Activated naive CD4-positive, alpha-beta T cell (primary cell): ENCODE measurements at places on chromosomes 6 and 20.

GRCh38 chr6:13311155-13311554 is 17.2 kb downstream of the TBC1D7 start:
- no peak for DNase-seq

GRCh38 chr20:48667481-48667880 is 160.3 kb downstream of the PREX1 start:
- DNase-seq: no peak

GRCh38 chr6:106866875-106867658 is 107.5 kb downstream of the CD24 start:
- no peak for DNase-seq

- DNase-seq: no peak
Measured at GRCh38 chr20:25643716-25644115, 19.9 kb upstream of the NANP start.

DNA sequence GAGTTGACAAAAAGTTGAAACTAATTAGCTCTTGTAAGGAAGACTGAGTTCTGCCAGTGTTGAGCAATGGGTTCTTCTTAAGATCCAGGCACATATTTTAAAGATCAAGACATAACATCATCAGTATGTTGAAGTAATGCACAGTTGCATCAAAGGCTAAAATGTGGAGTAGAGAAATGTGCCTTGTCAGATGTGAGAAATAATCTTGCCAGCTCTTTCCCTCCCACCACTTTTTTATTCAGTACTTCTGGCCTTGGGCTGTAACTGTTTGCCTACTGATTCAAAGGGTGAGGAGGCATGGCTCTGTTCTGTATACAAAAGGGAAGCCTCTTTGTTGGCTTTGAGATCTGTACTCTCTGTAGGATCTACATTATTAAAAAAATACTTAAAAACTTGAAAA is 13.1 kb downstream of the PKIB start:
- DNase-seq: no peak

- no peak for DNase-seq
Measured at GRCh38 chr20:5511082-5511481, 194.3 kb upstream of the PROKR2 start.

DNA sequence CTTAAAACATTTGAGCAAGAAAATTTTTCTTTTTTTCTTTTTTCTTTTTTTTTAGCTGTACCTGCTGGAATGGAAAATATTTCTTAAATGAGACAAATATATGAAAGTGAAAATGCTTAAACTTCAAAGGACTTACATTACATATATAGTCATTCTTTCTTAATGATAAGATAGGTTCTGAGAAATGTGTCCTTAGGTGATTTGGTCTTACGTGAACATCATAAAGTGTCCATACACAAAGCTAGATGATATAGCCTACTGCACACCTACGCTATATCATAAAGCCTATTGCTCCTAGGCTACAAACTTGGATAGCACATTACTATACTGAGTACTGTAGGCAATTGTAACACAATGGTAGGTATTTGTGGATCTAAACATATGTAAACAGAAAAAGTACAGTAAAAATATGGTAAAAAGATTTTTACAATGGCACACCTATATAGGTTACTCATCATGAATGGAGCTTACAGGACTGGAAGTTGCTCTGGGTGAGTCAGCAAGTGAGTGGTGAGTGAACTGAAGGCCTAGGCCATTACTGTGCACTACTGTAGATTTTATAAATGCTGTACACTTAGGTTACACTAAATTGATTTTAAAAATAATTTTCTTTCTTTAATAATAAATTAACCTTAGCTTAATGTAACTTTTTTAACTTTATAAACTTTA is 54.6 kb downstream of the RPP21 start:
- no peak for DNase-seq

DNA sequence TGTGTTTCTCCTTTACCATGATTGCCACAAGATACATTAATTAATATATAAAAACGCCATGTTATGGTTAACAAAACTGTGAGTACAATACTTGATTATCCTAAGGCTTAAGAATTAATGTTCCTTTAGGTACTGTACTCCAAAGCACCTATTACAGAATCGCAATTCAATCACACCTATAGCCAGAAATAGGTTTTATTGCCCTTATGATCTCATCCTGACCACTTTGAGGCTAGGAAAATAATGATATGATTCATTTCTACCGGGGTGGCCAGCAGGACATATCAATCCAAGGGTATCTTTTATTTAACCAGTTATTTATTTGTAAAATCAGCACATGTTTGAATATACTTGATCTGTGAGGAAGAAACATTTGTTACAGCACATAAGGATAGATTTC is 396.6 kb upstream of the GJE1 start:
- no peak for DNase-seq

DNA sequence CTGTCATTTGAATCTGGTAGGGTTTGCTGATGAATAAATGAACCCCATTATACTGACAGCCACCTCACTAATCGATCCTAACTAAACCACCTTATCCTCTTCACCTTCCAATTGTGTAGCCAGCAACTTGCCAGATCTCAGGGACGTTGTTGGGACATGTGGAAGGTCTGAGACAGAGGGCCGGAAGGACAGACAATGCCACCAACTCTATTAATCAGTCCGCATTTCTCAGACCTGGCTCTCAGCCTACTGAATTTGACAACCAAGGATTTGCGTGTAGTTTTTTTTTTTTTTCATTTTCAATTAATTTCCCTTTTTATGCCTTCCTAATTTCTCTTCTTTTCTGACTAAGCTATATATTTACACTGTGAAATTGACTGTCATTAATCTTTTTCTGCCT is 122.5 kb downstream of the CARMIL1 start:
- no peak for DNase-seq

DNA sequence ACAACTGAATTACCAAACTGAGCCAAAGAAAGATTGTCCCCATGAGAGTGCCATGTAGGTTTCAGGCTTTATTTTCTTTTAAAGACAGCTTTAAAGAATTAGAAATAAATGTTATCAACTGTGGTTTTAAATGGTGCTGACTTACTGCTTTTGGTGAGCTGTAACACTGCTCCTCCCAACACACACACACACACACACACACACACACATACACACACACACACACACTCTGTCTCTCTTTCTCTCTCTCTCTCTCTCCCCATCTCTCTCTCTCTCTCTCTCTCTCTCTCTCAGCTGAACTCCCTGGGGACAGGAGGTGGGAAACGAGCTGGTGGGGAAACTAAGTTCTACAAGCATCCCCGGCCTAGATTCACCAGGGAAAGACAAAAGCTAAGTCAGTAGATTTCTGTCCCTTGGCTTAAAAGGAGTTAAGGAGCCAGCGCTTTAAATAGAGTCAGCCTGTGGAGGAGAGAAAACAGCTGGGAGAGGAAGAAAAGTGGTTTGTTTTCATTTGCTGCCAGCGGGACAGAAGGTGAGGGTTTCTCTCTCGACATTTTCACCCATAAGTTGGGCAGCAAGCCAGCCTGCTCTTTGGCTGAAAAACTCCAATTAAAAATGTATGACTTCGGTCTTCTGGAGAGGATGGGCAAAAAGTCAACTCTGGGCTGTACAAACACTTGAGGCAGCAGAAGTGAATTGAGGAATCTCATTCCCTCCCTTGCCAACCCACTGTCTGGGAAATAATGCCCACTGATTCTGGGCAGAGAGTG is 27.4 kb downstream of the CBLN4 start:
- no peak for DNase-seq

- DNase-seq: no peak
Measured at GRCh38 chr6:36267731-36268477, 2.0 kb upstream of the PNPLA1 start.

DNA sequence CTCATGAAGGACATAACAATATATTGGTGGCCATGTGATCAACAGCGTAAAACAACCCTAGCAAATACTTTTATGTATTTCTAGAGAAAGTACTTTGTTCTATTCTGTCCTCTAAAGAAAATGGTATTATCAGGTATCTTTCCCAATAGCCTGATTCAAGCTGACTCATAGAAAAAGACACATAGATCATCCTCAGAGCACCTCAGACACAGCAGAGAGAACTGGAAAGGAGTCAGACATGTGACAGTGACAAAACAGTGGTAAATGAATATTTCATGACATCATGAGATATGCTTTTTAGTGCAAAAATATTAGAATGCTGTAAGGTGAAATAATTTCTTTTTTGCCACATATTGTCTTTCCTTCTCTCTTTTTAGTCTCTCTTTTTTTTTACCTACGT is 1355.0 kb upstream of the MAP3K7 start:
- DNase-seq: no peak

DNA sequence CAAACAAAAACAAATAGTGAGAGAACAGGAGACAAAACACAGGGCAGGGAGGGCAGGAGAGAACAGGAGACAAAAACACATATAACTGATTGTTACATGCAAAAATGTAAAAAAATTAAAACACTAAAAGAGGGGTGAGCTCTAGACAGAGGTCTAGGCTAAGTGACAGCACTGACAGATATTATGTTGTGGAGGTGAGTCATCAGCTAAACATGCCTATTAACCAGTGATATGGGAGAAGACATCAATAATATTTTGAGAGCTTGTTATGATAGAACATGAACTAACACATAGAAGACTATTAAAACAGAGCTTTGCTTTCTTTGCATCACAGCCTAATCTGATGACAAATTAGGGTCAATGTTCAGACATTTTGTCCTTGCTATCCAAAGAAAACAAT is 972.7 kb downstream of the PRIM2 start:
- DNase-seq: no peak

GRCh38 chr6:125519367-125519766 is 217.6 kb upstream of the HDDC2 start:
- no peak for DNase-seq

GRCh38 chr6:30749554-30750378 is 5.4 kb upstream of the IER3 start:
- DNase-seq: no peak

DNA sequence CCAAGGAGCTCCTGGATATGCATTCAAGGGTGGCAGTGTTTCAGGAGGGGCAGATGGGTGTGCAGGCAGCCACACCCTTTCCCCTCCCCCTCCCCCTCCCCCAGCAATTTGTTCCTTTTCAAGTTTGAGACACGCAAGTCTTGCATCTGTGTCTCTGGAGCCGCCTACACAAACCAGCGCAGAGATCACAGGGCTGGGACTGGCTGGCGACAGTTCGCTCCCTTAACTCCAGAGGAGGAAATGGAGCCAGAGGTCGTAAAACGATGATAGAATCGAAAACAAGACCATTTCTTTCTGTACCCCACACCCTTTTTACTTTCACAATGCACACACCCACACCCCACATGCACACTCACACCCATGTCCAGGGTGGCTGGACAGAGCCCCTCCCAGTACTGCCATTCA is 163.1 kb downstream of the LY86 start:
- no peak for DNase-seq

- no peak for DNase-seq
Measured at GRCh38 chr20:8718279-8718678, 350.6 kb upstream of the PLCB4 start.

DNA sequence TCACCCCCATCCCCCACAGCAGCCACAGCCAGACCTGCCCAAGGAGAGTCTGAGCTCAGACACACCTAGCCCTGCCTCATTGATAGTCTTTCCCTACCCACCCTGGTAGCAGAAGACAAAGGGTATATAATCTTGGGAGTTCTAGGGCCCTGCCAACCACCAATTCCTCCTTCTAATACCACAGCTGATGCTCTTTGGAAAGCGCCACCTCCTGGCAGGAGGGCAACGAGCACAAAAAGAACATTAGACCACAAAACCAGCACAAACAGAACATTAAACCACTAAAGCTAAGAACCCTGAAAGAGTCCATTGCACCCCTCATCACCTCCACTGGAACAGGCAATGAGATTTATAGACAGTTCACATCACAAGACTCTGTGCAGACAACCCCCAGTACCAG is 195.8 kb upstream of the FUT9 start:
- DNase-seq: no peak

DNA sequence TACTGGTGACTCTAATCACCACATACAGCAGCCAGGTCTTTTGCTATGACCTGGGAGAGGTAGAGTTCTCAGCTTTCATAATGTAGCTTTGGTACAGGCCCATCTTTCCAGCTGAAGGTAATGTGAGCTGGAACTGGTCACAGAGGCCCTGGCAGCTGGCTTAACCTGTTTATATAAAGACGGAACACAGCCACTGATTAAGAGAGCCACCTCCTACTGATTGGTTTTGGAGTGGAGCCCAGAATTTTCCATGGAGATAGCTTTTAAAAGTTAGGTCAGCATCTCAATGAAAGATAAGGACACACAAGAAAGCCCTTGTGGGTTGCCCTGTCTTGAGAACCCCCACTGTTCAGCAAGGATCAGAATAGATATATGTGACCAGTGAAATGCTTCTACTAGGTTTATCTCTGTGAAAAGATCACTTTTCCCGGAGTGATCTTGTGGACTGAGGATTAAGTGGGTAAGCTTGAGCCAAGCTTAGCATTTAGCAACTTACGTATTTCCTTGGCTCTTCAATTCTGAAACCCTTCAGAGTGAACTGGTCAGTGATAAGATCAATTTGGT is 213.7 kb upstream of the CITED2 start:
- DNase-seq: no peak

GRCh38 chr6:56821005-56821432 is 133.9 kb upstream of the BEND6 start:
- DNase-seq: no peak

GRCh38 chr20:32110173-32110704 is 725 bp downstream of the TM9SF4 start:
- no peak for DNase-seq

DNA sequence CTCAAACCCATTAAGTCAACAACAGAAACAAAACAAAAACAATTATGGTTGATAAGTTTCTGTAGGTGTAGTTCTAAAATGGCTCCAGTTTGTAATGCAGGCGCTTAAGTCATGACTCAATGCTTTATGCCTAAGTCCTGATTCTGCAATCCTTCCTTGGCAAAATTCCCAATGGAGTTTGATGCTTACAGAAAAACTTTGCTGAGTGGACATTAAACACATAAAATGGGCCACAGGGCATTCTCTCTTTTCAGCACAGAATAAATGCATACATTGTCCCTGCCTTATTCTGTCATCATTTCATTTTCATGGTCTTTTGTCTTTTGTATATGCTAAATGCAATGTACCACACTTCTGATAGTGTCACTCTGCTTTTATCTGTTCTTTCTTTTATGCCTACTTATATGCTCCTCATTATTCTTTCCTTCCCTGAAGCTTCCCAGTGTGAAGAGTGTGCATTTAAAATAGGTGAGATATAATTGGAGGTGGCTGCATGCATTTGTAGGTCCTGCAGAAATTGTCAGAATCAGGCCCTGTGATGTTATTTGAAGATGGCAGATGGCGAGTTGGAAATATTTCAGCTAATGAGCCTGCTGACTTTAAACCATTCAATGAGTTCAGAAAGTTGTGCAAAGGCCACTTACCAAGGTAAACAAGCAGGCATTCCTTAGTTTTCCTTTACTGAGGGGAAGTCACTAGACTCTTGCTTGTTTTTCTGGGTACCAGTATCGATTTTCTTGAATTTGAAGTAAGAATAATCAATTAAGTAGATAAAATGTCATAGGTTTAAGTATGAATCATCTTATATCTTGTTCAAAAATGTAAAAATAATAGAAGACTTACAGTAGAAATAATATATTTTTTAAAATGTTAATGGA is 313.1 kb downstream of the TRDN start:
- no peak for DNase-seq

DNA sequence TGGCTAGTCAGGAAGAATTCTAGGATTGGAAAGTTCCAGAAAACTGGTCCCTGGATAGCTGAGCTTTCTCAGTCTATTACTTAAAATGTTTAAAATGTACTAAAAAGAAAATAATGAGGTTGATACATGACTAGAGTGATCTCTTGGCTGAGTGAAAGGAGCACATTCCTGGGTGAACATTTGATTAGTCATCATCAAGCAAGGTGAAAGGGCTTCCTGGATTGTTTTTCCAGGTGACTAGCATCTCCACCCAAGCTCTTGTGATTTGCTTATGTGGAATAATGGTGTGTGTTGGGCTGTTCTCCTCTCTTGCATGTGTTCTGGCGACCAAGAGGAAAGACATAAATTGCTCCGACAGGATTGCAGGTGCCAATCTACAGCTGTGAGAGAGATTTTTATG is 42.9 kb downstream of the PKIB start:
- DNase-seq: no peak
